HS-5 (cell line): ENCODE measurements at places on chromosomes 16 and 17.

DNA sequence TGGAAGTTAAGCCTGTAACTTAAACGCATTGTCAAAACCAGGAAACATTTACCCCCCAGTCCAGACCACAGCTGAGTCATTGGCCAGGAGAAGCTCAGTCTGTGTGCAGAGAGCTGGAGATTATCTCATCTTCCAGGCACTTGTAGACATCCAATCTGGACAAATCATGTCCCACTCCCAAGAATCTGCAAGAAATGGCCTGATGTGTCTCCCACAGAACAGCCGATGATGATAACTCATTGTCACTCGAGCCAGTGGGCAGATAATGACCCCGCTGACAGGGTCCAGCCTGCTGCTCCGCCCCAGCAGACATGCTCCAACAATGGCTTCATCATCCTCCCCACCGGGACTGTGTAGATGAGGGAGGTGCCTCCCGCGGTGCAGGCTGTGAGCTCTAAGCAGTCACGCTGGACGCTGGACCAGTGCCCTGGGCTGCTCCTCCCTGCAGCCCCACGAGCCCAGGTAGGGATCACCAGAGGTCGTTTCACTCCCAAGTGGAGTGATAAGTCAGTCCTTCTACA lies 322.5 kb downstream of the C16orf95 start:
- DNase-seq: peak; percentile 50

DNA sequence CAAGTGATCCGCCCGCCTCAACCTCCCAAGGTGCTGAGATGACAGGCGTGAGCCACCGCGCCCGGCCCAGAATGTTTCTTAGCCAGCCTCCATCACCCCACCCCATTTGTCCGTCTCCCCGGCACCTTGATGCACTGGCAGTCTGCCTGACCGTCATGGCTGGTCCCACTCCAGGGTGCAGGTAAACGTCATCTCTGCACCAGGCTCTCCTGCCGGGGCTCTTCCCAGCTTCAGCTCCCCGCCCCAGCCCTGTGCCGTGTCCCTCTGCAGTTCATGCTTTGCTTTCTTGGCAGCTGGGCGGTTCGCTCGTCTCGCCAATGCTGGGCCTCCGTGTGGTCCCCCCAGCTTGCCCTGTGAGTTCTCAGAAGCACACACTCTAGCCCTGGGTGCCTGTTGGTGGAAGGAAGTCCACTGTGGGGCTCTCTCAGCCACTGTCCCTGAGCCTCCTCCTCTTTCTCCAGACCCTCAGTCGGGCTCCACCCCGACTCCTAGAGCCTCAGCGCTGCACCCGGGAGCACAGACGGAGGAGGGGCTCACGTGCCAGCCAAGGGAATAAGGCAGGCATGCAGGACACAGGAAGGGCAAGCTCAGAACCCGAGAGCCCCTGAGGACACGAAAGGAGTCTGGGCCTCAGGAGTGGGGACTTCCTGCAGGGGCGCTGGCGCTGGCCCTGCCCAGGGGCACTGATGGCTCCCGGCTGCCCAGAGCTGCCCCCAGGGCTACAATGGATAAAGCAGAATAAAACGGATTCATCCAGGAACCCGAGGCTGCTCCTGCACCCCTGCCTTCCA lies 12.0 kb downstream of the HS3ST6 start:
- no peak for DNase-seq

DNA sequence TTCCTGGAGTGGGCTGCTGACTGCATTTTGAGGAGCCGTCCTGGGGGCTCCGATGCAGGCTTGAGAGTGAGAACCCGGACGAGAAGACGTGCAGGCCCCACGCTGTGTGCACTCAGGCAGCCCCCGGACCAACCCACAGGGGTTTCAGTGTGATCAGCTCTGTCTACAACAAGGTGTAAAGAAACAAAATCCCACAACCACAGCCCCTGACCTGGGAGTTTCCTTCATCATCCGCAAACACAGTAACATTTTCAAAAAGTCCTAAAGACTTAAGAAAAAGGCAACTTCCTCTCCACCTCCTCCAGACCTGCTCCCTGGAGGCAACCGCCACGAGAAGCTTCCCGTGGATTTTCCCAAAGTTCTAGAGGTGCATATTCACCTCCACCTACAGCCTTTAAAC lies 15.4 kb upstream of the MEAK7 start:
- no peak for DNase-seq

DNA sequence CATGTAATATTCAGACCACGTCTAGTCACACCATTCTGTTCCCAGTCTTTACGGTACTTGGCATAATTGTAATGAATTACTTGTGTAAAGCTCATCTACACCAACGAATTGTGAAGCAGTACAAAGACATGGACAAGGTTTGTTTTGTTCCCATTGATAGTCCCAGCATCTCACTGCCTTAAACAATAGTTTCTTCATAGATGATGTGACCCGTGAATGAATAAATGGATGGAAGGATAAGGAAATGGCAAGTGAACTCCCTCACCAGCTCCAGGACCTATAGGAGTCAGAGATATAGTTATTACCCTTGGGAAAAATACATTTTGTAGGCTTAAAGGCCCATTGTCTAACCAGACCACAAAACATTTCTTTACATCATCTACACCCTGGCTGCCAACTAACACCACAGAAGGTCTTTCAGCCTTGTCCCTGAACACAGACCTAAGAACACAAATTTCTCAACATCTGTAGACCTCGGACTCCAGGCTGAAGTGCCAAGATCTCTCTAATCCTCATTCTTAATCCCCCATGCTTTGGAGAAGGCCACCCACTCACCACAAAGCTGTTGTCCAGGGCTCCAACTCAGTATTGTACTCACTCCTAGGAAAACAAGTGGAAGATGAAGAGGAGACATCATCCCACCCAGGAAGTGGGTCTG lies 38.2 kb downstream of the MAF start:
- no peak for DNase-seq

DNA sequence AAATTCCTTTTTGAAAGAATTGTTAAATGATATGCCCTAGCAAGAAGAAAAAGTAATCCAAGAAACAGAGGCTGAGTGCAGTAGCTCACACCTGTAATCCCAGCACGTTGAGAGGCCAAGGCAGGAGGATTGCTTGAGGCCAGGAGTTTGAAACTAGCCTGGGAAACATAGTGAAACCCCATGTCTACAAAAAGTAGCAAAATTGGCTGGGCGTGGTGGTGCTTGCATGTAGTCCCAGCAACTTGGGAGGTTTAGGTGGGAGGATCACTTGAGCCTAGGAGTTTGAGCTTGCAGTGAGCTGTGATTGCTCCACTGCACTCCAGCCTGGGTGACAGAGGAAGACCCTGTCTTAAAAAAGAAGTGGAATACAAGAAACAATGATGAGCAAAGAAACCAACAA lies 56.1 kb downstream of the NT5M start:
- DNase-seq: no peak

DNA sequence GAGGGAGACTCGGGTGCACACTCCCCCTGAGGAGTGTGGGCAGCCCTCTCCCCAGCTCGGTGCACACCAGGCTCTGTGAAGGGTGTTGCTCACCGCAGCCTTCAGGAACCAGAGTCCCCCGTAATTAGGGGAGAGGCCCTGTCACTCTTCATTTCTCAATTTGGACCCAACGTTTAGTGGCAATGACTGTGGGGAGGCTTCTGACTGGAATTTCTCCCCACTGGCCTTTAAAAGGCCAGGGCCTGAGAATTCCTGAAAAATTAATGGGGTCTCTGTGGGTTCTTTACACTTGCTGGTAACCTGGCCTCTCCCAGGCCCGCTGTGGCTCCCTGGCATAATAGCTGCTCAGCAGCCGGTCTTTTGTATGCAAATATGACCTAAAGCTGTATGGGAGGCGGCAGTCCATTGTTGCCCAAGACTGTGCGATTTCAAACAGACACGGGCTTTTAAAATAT lies 209.7 kb downstream of the MSI2 start:
- DNase-seq: no peak

DNA sequence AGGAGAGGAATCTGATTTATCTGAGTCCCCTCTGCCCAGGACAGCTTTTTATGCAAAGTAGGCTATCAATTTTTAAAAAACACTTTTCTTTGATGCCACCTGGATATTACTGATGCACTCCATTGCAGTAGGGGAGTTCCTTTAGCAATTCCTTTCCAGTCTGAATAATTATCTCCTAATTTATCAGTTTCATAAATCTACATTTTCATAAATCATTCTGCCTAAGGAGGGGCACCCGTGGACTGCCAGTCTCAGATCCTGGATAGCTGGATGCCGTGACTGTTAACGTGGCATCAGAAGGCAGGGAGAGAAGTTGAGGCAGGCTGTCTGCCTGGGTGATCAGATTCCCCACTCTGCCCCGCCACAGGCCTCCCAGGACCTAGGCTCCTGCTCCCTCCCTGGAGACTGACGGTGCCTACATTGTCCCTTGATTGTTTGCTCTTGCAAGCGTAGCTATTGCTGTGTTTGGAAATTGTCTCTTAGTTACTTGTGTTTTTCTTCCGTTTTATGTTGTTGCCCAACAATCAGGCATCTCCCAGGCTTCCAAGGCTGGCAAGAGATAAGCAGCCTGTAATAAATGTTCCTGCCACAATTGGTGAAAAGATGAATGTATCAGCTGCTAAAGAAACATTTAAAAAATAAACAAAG lies 75.2 kb downstream of the KATNIP start:
- no peak for DNase-seq

DNA sequence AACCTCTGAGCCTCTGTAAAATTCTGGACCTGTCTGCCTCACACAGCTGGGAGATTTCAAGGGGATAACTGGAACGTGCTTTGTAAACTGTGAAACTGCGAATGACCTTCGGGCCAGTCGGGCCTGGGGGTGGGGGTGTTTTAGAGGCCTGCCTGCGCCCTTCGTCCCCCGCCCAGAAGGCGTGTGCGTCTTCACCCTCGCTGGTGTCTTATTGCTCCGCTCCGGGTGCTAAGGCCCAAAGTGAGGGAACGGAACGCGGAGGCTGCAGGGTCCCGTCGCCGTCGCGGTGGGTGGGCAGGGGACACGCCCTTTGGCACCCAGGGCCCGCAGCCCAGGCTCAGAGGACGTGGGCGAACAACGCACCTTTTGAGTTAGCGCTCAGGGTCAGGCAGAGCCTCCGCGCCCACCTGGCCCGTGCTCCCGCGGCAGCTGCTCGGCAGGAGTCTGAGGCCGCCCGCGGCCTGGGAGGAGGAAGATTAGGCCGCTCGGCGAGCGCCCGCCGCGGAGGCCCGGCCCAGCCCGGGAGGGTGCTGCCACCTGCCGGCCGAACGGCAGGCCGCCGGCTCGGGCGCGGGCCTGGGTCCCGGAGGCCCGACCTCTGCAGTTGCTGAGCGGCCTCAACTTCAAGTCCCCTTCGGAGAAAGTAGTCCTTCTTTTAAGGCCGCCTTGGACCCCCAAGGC lies 29.7 kb downstream of the DCAKD start:
- DNase-seq: no peak

GRCh38 chr16:74020095-74020670 lies 276.4 kb upstream of the PSMD7 start:
- DNase-seq: no peak

DNA sequence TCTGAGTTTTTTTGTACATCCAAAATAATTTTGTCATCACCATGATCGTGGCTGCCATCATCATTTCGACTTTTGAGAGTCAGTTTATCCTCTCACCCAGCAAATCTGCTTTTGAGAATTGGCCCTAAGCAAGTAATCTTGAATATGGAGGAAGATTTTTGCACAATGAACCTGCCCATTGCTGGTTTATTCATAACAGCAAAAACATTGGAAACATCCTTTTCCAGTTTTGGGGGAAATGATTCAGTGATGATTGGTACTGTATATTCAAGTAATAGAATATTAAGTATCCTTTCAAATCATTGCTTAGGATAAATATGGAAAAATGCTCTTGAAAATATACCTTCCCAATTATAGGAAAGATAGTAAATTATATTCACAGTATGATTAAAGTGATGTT lies 53.1 kb downstream of the PRKCA start:
- DNase-seq: no peak

DNA sequence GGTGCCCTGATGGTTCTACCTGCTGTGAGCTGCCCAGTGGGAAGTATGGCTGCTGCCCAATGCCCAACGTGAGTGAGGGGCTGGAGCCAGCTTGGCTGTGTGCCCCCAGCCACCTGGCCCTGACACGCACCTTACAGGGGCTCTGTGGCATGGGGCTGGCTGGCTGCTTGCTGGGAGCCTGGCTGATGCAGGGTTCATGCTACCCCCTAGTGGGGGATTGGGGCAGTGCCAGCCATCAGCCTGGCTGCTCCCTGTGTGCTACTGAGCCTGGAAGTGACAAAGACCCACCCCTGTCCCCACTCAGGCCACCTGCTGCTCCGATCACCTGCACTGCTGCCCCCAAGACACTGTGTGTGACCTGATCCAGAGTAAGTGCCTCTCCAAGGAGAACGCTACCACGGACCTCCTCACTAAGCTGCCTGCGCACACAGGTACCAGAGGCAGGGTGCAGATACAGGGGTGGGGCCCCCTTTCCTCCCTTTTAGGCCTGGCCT lies 5.7 kb downstream of the GRN start:
- DNase-seq: no peak

- no peak for DNase-seq
These were observed 62.5 kb downstream of the ABCA8 start for GRCh38 chr17:68892658-68893057.

DNA sequence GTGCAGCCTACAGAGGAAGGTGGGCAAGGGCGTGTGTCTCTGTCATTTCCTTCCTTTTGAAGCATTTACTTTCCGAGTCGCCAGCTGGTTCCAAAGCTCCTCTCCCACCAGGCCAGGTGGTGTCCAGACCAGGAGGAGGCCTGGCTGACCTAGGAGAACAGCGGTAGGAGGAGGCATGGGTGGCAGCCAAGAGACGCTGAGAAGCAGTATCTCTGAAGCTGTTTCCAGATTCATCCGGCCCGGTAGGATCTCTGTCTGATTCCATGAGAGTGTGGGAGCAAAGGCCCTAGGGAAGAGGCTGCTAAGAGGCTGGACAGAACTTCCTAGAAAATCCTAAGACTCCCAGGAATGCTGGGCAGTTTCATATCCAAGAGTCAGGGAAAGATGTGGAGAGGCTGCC lies 20.3 kb downstream of the MEOX1 start:
- DNase-seq: no peak

- no peak for DNase-seq
These were observed 9.5 kb upstream of the DHRS13 start for GRCh38 chr17:28912281-28912937.

GRCh38 chr17:60435244-60436167 lies 13.2 kb downstream of the CHCT1 start:
- peak; percentile 84 for DNase-seq

GRCh38 chr16:28537076-28537475 lies 1.7 kb downstream of the NUPR1 start:
- DNase-seq: no peak

DNA sequence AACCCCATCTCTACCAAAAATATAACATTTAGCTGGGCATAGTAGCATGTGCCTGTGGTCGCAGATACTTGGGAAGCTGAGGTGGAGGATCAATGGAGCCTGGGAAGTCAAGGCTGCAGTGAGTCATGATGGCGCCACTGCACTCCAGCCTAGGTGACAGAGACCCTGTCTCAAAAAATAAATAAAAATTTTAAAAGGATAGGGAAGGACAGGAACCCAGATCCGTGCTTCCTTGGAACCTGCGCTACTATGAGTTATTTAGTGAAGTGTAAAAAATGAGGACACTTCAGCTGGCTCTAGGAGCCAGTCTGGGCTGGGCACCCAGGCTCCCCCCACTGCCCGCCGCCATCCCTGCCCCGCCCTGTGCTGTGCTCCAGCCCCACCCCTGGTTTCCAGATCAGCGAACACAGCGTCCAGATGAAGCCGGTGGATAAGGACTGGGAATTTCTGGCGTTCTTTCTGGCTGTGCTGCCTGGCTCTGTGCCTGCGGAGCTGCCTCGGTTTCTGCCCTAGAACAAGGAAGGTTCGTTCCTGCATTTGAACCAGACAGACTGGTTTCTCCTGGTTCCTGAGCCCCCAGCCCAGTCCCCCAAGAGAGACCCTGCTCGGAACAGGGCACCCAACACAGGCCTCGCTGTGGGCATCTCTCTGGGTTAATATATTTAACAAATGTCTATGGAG lies 18.5 kb downstream of the PLLP start:
- DNase-seq: no peak
